ENCODE measurements at places on chromosomes 5 and 9.

GRCh38 chr5:166365164-166365563 lies 1926.3 kb upstream of the WWC1 start:
- DNase-seq, result no peak

DNA sequence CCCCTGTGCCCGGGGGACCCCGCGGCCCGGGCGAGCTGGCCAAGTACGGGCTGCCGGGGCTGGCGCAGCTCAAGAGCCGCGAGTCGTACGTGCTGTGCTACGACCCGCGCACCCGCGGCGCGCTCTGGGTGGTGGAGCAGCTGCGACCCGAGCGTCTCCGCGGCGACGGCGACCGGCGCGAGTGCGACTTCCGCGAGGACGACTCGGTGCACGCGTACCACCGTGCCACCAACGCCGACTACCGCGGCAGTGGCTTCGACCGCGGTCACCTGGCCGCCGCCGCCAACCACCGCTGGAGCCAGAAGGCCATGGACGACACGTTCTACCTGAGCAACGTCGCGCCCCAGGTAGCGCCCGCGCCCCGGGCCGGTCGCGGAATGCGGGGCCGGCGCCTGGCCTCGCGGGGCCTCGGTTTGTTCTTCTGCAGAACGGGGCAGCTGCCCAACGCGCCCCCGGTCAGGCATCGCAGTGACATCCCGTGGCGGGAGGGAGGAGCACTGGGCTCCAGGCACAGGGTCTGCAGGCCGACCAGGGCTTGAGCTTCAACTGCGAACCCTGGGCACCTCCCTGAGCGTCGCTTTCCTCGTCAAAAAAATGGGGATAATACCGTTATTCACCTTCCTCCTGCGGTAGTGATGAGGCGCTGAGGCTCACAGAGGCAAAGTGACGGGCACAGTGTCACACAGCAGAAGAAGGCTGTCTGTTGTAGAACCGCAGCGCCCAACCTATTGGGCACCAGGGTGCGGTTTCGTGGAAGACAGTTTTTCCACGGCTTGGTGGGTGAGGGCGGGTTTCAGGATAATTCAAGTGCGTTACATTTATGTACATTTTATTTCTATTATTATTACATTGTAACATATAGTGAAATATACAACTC lies 777 bp downstream of the ENDOG start:
- peak; percentile 81 for DNase-seq

GRCh38 chr5:8239646-8240045 lies 370.7 kb downstream of the MTRR start:
- no peak for DNase-seq

- DNase-seq, result peak; percentile 34
These were observed 206.0 kb upstream of the DMRTA1 start for GRCh38 chr9:22240619-22241018.

- no peak for DNase-seq
These were observed 64.7 kb downstream of the P4HA2 start for GRCh38 chr5:132162945-132163344.

DNA sequence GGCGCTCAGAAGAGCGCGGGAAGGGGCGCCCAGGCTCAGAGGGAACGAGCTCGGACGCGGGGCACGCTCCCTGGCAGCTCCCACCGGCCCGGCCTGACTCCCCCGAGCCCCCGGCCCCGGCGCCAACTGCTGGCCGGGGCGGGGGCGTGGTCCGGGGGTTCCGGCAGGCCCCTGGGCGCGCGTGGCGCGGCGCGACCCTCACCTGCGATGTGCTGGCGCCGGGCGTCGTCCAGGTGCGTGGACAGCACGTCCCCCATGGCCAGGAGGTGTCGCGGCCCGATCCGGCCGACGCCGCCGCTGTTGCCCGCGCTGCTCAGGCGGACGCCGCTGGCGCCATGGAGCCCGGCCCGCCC lies 43.5 kb upstream of the STXBP1 start:
- DNase-seq, result peak; percentile 69

DNA sequence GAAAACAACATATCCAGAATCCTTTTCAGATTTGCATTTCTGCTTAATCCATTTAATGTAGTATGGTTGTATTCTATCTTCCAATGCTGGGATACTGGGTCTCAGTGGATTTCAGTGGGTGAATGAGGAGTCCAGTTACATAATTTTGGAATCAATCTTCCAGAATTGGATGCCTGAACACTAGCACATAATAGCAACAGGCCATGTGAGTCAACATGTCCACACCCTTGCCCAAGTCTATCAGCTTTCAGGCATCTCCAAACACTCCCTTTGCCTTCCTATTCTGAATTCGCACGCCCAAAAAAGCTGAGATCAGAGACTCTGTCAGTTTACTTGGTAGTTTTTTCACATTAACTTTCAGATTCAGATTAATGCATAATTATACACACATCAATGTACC lies 202.6 kb downstream of the TSSK1B start:
- no peak for DNase-seq

DNA sequence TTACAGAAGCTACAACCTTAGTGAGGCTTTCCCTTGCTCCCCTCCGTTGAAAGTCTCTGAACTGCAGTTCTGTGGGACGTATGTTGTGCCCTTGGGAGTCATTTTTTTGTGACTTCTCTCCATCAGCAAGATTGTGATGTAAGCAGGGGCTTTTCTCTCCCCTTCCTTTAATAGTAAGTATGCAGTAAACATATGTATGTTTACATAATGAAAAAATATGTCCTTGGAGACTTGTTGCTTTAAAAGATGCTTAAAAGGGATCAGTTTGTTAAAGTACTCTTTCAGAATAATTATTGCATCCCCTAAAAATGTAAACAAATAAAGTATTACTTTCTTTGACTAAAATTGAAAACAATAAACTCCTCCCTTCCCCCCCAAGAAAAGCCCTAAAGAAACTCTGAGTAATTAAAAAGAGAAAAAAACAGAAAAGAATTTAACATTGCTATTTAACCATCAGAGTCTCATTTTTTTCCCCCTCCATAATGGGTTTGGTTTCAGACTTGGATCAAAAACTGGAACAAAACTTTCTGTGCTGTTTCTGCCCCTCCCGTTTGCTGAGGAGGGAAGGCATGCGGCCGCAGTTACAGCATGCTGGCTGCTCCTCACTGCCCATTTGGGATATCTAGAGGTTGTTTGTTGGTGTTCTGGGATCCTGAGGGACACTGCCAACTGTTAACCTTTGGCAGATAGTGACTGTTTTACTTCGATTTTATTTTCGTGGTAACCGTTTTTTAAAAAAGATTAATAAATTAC lies 40.2 kb downstream of the TRIO start:
- no peak for DNase-seq

GRCh38 chr5:138616508-138616907 lies 41.3 kb upstream of the HSPA9 start:
- no peak for DNase-seq

DNA sequence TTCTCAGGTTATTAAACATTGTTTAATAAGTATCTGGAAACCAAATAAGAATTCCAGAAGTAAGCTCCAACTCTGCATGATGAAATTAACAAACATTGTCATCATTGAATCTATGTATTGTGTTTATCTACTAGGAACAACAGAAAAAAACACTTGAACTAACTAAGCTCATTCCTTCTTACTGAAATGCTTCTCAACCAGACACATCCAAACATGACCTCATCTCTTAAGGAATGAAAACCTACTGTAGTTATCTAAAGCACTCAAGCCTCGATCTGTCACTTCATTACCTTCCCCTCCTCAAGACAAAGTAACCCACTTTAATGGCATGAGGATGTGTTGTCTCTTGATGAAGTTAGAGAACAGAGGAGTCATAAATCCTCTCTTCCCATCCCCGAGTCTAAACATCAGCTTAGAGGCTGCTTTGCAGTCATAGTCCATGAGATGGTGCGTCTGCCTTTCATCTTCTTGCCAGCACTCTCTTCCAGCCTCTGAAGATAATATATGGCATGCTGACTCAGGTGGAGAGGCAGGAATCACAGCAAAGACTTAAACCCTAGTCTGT lies 86.5 kb downstream of the CEMIP2 start:
- no peak for DNase-seq

DNA sequence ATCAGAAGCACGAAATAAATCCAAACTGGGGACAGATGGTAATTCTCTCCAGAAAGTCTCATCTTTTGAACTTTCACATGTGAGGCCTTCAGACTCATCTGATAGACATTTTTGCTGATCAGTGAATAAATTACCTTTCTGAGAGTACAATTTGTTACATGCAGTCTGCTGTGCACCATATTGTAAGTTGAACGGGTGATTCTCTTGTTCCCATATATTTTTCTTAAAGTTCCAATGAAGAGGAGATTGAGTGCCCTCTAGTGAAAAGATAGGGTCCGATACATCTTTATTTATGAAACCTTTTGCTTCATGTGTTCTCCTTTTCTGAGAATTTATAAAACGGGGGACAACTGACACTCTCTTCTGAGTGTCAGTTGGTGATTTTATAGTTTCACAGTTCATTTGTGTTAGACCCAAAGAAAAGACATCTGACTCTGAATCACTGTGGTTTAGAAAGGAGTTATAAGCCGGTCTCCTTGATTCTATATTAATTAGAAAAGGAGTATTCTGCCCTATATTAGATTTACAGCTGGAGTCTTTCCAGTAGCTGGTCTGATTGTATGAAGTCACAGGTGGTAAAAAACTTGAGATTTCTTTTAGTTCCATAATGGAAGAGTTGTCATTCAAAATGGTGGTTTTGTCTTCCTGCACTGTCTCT lies 30.4 kb downstream of the GNG10 start:
- DNase-seq, result peak; percentile 53
